ENCODE measurements at places on chromosomes 6 and 20. TPM values are rescaled to one million over a fixed set of nuclear protein-coding genes. Genes with fewer than 3 reads are reported as not detected.
A peak's percentile ranks its signal among the peaks of the same experiment; 100 is the strongest.

C20orf141 gene
- not detected for total RNA-seq

TSBP1 gene
- not detected for total RNA-seq

VSTM2L gene
- not detected for total RNA-seq

FGD2 gene
- 37.1 TPM for total RNA-seq

PTPN1 gene
- 10.9 TPM for total RNA-seq

HEY2 gene
- total RNA-seq, result 0.07 TPM

CD109 gene
- total RNA-seq, result not detected

DNA sequence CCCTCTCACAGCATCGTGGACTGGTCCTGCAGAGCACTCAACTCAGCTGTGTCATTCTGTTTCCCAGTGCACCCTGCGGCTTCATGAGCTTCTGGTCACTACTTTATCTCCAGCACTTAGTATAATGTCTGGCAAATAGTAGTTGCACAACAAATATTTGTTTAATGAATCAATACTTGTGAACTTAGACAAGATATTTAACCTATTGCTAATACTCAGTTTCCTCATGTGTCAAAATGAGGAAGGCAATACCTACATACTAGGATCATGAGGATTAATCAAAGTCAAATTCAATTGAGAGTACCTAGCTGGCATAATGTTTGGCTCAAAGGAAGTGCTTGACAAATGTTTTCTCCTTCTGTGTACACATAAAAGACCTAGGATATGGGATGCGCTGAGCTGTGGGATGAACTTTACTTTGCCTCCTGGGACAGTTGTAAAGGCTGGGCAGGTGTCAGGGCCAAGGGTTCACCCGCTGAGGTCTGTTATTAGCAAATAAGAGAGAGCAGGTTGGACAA lies 86.3 kb downstream of the FNDC1 start:
- DNase-seq, result no peak

DNA sequence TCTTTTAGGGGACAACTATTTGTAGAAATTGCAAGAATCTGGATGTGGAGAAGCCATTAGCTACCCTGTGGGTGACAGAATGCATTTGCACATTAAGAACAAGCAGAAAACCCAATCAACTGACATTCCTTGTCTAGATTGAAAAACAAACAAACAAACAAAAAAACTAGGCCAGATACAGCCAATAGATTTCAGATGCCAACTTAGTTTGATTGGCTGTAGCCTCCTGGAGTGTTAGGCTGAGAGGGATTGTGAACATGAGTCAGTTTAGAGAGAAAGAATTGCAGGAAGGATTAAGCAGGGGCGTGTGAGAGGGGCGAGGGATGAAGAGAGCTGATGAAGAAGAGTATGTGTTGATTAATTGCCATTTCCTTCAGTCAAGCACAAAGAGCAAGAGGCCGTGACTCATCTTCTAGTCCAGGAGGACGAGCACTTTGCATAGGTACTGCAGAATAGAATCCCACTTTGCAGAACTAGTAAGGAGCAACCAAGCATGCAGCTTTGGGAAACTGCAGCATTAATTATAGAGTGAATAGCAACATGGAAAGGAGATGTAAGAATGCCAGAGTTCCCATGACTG lies 188.0 kb upstream of the RAB32 start:
- DNase-seq, result peak; percentile 91

GRCh38 chr20:58586565-58587093 lies 64.5 kb upstream of the STX16 start:
- DNase-seq, result no peak

DNA sequence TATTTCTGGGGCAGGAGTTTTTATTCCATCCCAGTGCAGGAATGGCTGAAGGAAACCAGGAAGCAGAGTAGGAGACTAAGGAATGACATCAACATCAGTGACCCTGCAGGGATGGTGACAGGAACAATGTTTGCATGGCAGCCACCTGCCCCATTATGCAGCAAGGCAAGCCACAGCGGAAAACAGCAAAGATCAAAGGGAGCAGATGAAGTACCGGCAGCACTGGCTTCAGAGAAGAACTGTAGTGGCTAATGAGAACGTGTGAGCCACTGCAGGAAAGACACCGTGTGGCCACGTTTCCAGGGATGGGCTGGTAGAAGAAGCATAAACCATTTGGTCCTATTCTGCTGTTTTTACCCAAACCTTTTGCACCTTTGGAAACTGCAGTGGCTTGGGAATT lies 52.9 kb upstream of the TAB2 start:
- DNase-seq, result no peak

- no peak for DNase-seq
Observed at GRCh38 chr6:42355416-42355815, 96.3 kb downstream of the TRERF1 start.

DNA sequence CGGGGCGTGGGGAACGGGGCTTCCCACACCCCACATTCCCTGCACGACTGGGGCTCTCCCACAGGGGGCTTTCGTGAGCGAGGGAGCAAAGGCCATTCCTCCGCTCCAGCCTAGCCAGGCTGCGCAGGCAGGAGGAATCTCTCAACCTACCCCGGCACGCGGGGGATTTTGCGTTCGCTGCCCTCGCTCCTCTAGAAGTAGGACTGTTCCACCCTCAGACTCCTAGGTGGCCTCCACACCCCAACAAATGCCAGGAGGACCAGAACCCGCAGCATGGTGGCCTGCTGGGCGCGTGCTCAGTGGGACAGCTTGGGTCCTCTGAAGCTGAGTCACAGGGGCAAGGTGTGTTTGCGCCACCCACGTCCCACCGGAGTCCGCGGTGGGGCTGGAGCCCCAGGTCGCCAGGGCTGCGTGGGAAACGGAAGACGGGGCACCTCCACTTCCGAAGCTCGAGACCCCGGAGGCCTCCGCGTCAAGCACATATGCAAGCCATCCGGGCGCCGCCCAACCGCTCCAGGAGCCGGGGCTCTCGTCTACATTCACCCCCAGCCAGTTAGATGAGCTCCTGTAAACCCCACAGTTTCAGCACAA lies 1938.5 kb upstream of the DEFB115 start:
- no peak for DNase-seq

- no peak for DNase-seq
Observed at GRCh38 chr6:3737149-3737830, 14.2 kb downstream of the PXDC1 start.

- no peak for DNase-seq
Observed at GRCh38 chr20:7770046-7770445, 170.2 kb downstream of the HAO1 start.

DNA sequence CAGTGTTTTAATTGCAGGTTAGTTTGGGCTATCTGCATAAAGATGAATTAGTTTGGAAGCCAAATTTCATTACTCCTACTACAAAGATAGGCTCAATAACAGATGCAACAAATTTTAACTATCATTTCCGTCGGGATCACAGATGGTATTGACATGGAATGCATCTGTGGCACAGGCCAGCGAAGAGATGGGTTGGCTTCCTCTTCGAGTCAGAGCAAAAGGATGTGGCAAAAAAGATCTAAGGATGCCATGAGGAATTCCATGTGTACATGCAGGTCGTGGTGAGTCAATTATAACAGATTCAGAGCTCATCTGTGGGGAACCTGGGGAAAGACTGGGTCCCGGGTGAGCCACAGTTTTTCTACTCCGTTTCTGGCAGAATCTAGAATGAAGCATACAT lies 83.0 kb upstream of the CITED2 start:
- no peak for DNase-seq

- no peak for DNase-seq
Observed at GRCh38 chr6:81138236-81138635, 614.2 kb downstream of the TENT5A start.

DNA sequence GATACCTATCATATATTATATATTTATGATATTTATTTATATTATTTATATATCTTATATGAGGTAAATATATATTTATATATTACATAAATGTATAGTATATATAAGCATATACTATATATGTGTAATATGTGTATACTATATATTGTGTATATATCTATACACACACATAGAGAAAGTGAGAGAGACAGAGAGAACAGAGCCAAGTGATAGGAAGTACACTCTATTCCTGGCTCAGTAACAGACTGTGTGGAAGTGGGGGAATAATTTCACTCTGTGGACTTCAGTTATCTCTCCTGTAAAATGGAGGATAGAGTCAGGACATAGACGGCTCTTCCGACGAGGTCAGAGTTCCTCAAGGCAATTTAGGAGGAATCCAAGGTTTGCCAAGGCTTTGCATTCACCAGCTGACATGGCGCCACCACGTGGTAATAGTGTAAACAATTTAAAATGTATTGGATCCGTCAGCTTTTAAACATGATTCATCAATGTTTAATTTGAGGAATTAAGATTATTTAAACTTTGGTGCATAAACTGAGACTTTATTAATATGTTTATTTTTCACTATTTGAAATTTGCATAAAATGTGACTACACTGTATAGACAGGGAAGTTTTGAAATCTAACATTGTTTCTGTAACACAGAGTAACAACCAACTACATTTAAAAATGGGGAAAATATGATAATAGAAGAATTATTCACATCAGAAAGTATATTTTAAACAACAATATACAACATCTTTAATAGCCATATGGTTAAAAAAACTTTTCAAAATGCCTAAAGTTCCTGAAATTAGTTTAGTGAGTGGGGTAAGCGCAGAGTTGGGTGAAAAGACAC lies 75.4 kb upstream of the TMEM244 start:
- DNase-seq, result peak; percentile 68

- DNase-seq, result no peak
Observed at GRCh38 chr6:25196464-25196863, 82.7 kb upstream of the CARMIL1 start.

- no peak for DNase-seq
Observed at GRCh38 chr6:170376386-170377043, 70.0 kb downstream of the FAM120B start.

DNA sequence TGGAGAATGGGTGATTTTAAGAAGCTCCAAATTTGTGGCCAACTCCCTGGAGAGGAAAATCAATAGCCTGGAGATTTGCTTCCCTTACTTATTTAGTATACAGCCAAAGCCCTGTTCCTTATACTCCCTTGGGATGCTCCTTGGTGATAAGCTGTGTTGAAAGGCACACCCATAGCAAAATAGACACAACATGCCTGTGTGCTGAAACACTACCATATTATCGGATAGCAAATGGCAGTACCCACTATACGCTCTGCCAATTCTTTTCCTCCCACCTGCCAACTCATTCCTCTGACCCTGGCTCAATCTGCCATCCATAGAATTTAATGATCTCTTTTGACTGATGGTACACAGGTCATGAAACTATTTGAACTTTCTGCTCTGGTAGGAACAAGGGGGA lies 98.2 kb downstream of the CLIC5 start:
- DNase-seq, result no peak

- DNase-seq, result no peak
Observed at GRCh38 chr6:154169193-154169847, 130.3 kb downstream of the OPRM1 start.

- DNase-seq, result no peak
Observed at GRCh38 chr6:65182681-65183080, 524.3 kb downstream of the EYS start.

- DNase-seq, result no peak
Observed at GRCh38 chr6:43946641-43947363, 176.8 kb downstream of the VEGFA start.

DNA sequence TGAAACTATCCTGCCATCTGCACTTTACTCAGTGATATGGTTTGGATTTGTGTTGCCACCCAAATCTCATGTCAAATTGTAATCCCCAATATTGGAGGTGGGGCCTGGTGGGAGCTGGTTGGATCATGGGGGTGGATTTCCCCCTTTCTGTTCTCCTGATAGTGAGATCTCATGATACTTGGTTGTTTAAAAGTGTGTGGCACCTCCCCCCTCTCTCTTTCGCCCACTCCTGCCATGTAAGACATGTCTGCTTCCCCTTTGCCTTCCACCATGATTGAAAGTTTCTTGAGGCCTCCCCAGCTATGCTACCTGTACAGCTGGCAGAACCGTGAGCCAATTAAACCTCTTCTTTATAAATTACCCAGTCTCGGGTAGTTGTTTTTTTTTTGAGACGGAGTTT lies 18.0 kb downstream of the PIGT start:
- DNase-seq, result no peak

- DNase-seq, result no peak
Observed at GRCh38 chr6:8025191-8025590, 39.0 kb downstream of the BLOC1S5 start.

DNA sequence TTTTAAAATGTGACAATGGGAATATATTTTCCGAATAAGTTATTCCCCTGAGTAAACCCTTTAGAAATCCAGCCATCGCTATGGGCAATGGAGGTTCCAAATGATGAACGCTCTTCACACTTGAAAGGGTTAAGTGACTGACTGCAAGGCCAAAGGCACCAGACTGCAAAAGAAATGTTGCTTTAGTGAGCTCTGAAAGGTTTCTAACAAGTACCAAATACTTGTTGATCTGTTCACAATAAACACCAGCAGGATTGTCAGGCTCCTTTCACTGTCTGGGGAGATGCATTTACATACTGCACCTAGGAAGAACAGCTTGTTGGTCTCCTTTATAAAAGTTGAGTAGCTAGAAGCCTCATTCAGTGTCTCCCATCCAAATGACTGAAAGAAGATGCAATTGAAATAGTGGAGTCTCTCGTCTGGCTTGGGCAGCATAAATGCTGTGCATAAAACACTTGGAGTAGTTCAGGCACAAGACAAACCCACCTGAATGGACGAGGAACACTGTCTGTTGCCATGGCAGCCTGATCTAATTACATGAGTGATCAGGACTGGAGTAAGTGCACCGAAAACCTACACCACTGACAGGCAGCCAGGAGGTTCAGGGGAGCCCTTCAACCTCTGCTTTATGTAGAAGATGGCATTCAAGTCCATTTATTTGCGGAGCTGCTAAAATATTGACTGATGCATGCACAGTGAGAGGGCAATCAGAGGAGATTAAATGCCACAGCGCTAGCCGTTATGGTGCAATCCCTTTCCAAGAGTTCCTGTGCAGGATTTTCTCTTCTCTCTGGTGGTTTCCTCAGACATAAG lies 2.9 kb downstream of the ATXN1 start:
- DNase-seq, result no peak

DNA sequence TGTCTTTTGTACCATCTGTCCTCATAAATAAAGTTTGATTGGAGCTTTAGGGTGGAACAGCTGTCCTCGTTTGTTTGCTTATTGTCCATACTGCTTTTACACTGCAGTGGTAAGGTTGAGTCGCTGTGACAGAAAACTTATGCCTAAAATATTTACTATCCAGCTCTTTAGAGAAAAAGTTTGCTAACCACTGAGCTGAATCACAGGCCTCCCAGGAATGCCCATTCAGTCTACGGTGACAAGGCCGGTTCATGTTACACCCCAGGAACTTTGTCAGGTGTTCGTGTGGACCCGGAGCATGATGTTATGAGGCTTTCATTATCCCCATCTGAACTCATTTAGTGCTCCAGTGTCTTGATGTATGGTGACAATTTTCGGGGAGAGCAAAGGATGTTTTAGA lies 401.1 kb downstream of the SAMD5 start:
- DNase-seq, result no peak

- DNase-seq, result no peak
Observed at GRCh38 chr20:7359739-7360138, 580.5 kb downstream of the HAO1 start.

GRCh38 chr20:19098806-19099578 lies 113.5 kb upstream of the SLC24A3 start:
- no peak for DNase-seq

DNA sequence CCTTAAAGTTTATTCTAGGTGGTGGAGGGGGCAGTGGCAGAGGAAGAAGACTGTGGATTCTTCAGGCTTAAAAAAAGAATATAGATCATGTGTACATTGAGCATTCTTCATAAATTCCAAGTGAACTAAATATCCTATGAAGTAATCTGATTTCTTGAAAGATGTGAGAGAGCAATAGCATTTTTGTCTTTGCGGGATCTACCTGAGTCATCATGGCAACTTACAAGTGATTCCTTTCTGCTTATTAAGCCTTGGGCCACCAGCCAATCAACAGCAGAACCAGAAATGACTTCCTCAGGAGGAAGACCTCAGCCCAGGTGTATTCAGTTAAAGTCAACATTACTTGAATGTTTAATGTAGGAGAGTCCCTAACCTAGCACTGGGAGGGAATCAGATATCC lies 756.9 kb downstream of the TFAP2A start:
- DNase-seq, result no peak
